HCT116 (cell line): ENCODE measurements at places on chromosomes 3 and 15. TPM values are rescaled to one million over a fixed set of nuclear protein-coding genes. Genes with fewer than 3 reads are reported as not detected.

EFHB gene
- 0.30 TPM for total RNA-seq

DNA sequence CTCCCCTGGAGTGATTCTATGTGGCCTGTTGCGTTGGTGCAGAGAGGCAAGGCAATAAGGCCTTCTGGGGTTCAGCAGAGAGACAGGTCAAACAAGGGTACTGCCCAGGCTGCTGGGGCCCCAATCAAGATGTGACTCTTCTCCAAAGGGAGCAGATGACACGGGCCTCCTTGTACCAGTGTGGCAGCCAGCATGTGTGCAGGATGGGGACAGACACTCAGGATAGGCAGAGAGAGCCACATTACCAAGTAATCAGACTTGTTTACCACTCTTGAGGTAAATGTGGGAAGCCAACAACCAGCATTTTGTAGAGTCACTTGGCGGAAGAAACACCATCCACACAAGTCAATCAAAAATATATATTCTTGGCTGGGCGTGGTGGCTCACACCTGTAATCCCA is 95.3 kb upstream of the DLG1 start:
- H3K27me3 ChIP-seq: peaks cover 12% of the 10 kb centered on the region
- no peak overlapping the region for H3K27ac ChIP-seq
- no peak for DNase-seq
- H3K36me3 ChIP-seq: no peaks in the 10 kb centered on the region
- no peak overlapping the region for H3K4me3 ChIP-seq

- H3K36me3 ChIP-seq: no peaks in the 10 kb centered on the region
- H3K27ac ChIP-seq: no peak overlapping the region
- no peaks in the 10 kb centered on the region for H3K4me1 ChIP-seq
- H3K27me3 ChIP-seq: no peaks in the 10 kb centered on the region
- DNase-seq: no peak
Observed at GRCh38 chr15:89186803-89187202, 34.6 kb downstream of the RLBP1 start.

DNA sequence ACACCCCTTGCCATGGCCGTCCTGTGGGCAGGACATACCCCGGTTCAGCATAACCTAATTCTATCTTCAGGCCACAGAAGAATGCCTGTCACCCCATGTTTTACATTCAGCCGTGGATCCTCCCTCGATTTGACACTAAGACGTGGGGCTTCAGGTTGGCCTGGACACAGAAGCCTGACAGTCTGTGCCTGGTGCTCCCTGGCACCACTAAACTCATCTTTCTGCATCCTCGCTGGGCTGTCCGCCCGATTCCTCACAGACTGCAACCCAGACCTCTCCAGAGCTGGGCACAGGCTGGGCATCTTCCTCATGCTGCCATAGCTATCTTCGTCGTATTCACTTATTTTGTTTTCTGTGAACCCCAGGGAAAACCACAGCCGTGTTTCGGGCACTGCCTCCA is 117.8 kb upstream of the IQSEC1 start:
- H3K27ac ChIP-seq: no peak overlapping the region
- H3K4me3 ChIP-seq: no peak overlapping the region
- no peaks in the 10 kb centered on the region for H3K27me3 ChIP-seq
- DNase-seq: no peak

- no peak overlapping the region for H3K4me3 ChIP-seq
- H3K4me1 ChIP-seq: peaks cover 6% of the 10 kb centered on the region
- DNase-seq: no peak
- no peak overlapping the region for H3K27ac ChIP-seq
Observed at GRCh38 chr15:28957606-28958498, 72.1 kb downstream of the APBA2 start.

GRCh38 chr15:90851940-90852339 is 16.4 kb upstream of the FURIN start:
- peaks cover 12% of the 10 kb centered on the region; the same call in 1 of the 2 replicates for H3K4me1 ChIP-seq
- no peak for DNase-seq
- no peak overlapping the region for H3K27ac ChIP-seq
- no peak overlapping the region for H3K4me3 ChIP-seq
- H3K27me3 ChIP-seq: no peaks in the 10 kb centered on the region

GRCh38 chr3:29649815-29650547 is 369.1 kb downstream of the RBMS3 start:
- H3K4me3 ChIP-seq: no peak overlapping the region
- DNase-seq: no peak
- peaks cover 19% of the 10 kb centered on the region for H3K27me3 ChIP-seq
- no peaks in the 10 kb centered on the region for H3K36me3 ChIP-seq

GRCh38 chr3:182959474-182960350 is 20.6 kb downstream of the DCUN1D1 start:
- 0 out of 2 replicates have a peak, but pooled peaks cover 5% of the 10 kb centered on the region for H3K36me3 ChIP-seq
- DNase-seq: no peak
- no peaks in the 10 kb centered on the region for H3K4me1 ChIP-seq
- no peaks in the 10 kb centered on the region for H3K27me3 ChIP-seq
- H3K27ac ChIP-seq: no peak overlapping the region

DNA sequence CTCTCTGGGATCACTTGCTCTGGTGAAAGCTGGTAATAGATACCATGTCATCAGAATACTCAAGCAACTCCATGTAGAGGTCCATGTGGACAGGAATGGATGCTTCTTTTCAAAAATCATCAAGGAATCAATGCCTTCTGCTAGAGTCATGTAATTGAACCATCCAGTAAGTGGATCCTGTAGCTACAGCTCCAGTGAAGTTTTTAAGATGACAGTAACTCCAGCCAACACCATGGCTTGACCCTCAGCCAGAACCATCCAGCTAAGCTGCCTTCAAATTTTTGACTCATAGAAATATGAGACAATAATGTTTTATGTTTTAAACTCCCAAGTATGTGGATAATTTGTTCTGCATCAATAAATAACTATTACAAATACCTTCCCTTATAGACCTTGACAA is 923.7 kb downstream of the EPHA3 start:
- H3K4me3 ChIP-seq: no peak overlapping the region
- H3K4me1 ChIP-seq: no peaks in the 10 kb centered on the region
- no peak for DNase-seq
- H3K27ac ChIP-seq: no peak overlapping the region
- no peaks in the 10 kb centered on the region for H3K27me3 ChIP-seq
- H3K36me3 ChIP-seq: no peaks in the 10 kb centered on the region

GRCh38 chr3:16182183-16182582 is 7.7 kb downstream of the GALNT15 start:
- no peaks in the 10 kb centered on the region for H3K27me3 ChIP-seq
- H3K4me1 ChIP-seq: no peaks in the 10 kb centered on the region
- no peak for DNase-seq
- no peak overlapping the region for H3K4me3 ChIP-seq
